Esophagus muscularis mucosa (tissue), 4 donors: ENCODE measurements at places on chromosomes 7 and 10. TPM values are rescaled to one million over a fixed set of nuclear protein-coding genes. Genes with fewer than 3 reads are reported as not detected.

The WNT8B gene
- total RNA-seq, result not detected

- H3K36me3 ChIP-seq, result peaks cover 41% of the 10 kb centered on the region
- no peaks in the 10 kb centered on the region for H3K27me3 ChIP-seq
- DNase-seq, result no peak
- peak overlapping the region; percentile 97 for H3K27ac ChIP-seq
Measured at GRCh38 chr10:3775696-3776551, 9.1 kb downstream of the KLF6 start.

DNA sequence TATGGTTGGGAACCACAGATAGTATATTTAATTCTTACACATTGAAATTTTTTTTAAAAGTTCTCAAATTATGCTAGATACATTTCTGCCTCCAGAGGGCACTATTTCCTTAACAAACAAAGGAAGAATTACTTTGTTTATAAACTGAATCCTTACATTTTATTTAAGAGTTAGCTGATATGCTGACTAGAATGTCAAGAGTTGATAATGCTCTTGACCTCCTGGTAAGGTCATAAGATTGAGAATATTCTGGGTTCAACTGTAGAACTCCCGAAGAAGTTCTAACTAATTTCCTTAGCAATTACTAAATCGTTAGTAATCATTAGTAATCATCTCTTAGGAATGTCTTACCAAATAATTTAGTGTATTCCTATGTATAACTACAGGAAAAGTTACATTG is 95.3 kb upstream of the CYP26C1 start:
- no peaks in the 10 kb centered on the region for H3K27me3 ChIP-seq
- DNase-seq, result no peak
- H3K36me3 ChIP-seq, result peaks cover 10% of the 10 kb centered on the region
- H3K4me1 ChIP-seq, result no peaks in the 10 kb centered on the region
- no peak overlapping the region for H3K4me3 ChIP-seq

DNA sequence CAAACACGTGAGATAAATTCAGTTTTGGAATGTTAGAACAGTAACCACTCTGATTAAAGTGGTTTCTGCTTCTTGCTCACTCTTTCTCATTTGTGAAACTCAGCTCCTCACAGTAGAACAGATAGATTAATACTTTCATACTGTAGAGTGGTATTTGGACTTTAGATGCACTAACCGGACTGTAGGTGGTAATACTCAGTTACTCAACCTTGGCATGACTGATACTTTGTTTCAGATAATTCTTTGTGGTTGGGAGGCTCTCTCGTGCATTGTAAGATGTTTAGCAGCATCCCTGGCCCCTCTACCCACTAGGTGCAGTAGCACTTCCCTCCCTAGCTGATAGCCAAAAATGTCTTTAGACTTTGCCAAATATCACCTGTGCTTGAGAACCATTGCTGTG is 37.6 kb downstream of the MCU start:
- peaks cover 5% of the 10 kb centered on the region for H3K4me1 ChIP-seq
- DNase-seq, result no peak
- H3K27ac ChIP-seq, result no peak overlapping the region
- H3K36me3 ChIP-seq, result no peaks in the 10 kb centered on the region
- H3K4me3 ChIP-seq, result no peak overlapping the region

- H3K4me3 ChIP-seq, result no peak overlapping the region
- no peaks in the 10 kb centered on the region for H3K27me3 ChIP-seq
- DNase-seq, result no peak
- no peaks in the 10 kb centered on the region for H3K36me3 ChIP-seq
- H3K4me1 ChIP-seq, result no peaks in the 10 kb centered on the region
Measured at GRCh38 chr10:27449571-27449970, 54.5 kb upstream of the RAB18 start.
